ENCODE measurements at places on chromosomes 12 and 14.

- no peaks in the 10 kb centered on the region for H3K27me3 ChIP-seq
- H3K4me3 ChIP-seq, result no peak overlapping the region
- DNase-seq, result no peak
- no peaks in the 10 kb centered on the region for H3K36me3 ChIP-seq
These were observed 15.4 kb upstream of the IFI27L2 start for GRCh38 chr14:94144765-94145164.

- H3K4me1 ChIP-seq, result no peaks in the 10 kb centered on the region
- peaks cover 1% of the 10 kb centered on the region for H3K27me3 ChIP-seq
- DNase-seq, result no peak
- no peak overlapping the region for H3K27ac ChIP-seq
These were observed 9.2 kb upstream of the LBHD2 start for GRCh38 chr14:103074729-103075367.

GRCh38 chr14:56153267-56153666 is 35.1 kb downstream of the PELI2 start:
- no peak for DNase-seq
- H3K4me3 ChIP-seq, result no peak overlapping the region
- H3K36me3 ChIP-seq, result no peaks in the 10 kb centered on the region
- peaks cover 18% of the 10 kb centered on the region for H3K4me1 ChIP-seq
- H3K27ac ChIP-seq, result no peak overlapping the region

GRCh38 chr12:125280482-125281377 is 215.5 kb downstream of the AACS start:
- peaks cover 37% of the 10 kb centered on the region for H3K27me3 ChIP-seq
- DNase-seq, result no peak
- H3K27ac ChIP-seq, result no peak overlapping the region
- no peaks in the 10 kb centered on the region for H3K36me3 ChIP-seq

- H3K4me1 ChIP-seq, result peaks cover 6% of the 10 kb centered on the region
- H3K36me3 ChIP-seq, result no peaks in the 10 kb centered on the region
- H3K4me3 ChIP-seq, result no peak overlapping the region
- H3K27me3 ChIP-seq, result peaks cover 9% of the 10 kb centered on the region
- no peak overlapping the region for H3K27ac ChIP-seq
These were observed 44.3 kb upstream of the SPTLC2 start for GRCh38 chr14:77660754-77661153.

DNA sequence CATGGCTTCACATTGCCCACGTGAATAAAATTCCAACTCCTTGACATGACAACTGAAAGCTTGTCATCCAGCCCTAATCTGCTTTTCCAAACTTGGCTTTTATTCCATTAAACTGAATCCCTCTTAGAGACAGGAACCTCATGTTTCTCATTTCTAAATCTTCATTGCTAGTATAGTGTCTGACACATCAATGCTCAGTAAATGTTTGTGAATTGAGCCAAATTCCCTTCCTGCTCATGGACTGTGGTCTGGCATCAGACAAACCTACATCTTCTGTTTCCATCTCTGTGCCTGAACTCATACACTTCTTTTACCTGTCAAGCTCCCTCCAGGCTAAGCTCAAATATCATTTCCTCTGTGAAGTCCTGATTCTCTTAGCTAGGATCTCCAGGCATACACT is 4.3 kb upstream of the FKBP11 start:
- no peak overlapping the region for H3K4me3 ChIP-seq
- H3K27me3 ChIP-seq, result no peaks in the 10 kb centered on the region
- peaks cover 9% of the 10 kb centered on the region for H3K36me3 ChIP-seq
- DNase-seq, result no peak
- peaks cover 46% of the 10 kb centered on the region for H3K4me1 ChIP-seq
- peak overlapping the region; percentile 75 for H3K27ac ChIP-seq

- peak overlapping the region; percentile 91 for H3K4me3 ChIP-seq
- H3K4me1 ChIP-seq, result peaks cover 27% of the 10 kb centered on the region
- peaks cover 2% of the 10 kb centered on the region for H3K36me3 ChIP-seq
- DNase-seq, result no peak
- H3K27ac ChIP-seq, result peak overlapping the region; percentile 73
These were observed 5.5 kb downstream of the DUSP6 start for GRCh38 chr12:89346741-89347324.

- H3K27me3 ChIP-seq, result peaks cover 24% of the 10 kb centered on the region
- H3K4me3 ChIP-seq, result no peak overlapping the region
- H3K4me1 ChIP-seq, result peaks cover 4% of the 10 kb centered on the region
- H3K36me3 ChIP-seq, result no peaks in the 10 kb centered on the region
- no peak for DNase-seq
These were observed 119.4 kb downstream of the SAMD4A start for GRCh38 chr14:54686219-54686870.

DNA sequence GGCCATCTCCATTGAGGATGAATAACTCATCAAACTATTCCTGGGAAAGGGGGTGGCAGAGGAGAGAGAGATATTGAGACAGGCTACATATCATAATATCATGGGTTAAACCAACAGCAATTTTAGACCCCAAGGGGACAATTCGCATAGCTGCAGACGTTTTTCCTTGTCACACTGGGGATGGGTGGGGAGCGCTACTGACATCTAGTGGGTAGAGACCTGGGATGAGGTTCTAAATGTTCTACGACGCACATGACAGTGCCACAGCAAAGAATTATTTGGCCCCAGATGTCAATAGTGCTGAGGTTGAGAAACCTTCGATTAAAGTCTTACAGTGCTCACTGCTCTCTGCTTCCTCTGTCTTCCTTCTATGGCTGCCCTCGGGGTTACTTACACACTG is 425.6 kb downstream of the NRXN3 start:
- H3K4me3 ChIP-seq, result no peak overlapping the region
- peaks cover 37% of the 10 kb centered on the region for H3K27me3 ChIP-seq

DNA sequence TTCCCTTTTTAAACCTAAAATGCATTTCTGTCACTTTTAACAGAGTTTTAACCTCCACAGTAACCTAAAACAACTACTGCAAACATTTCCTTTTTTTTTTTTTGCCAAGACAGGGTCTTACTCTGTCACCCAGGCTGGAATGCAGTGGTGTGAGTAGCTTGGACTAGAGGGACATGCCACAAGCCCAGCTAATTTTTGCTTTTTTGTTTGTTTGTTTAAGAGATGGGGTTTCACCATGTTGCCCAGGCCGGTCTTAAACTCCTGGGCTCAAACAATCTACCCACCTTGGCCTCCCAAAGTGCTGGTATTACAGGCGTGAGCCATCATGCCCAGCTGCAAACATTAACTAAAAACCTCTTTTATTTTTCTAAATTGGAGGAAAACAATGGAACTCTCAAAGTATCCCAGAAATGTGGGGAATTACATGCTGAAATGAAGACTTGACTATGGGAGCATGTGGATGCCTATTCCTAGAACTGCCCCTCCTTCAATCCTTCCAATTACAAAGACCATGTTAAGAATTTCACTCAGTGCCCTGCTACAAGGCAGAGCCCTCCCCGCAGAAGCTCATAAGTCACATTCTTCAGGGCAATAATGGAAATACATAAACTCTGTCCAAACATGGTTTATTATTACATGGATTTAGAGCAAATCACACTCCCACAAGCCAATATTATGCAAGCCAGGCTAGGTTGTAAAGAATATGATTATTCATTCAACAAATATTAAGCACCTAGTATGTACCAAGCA is 66.9 kb downstream of the C12orf56 start:
- H3K4me1 ChIP-seq, result peaks cover under 1% of the 10 kb centered on the region
- H3K27ac ChIP-seq, result no peak overlapping the region
- H3K4me3 ChIP-seq, result no peak overlapping the region

DNA sequence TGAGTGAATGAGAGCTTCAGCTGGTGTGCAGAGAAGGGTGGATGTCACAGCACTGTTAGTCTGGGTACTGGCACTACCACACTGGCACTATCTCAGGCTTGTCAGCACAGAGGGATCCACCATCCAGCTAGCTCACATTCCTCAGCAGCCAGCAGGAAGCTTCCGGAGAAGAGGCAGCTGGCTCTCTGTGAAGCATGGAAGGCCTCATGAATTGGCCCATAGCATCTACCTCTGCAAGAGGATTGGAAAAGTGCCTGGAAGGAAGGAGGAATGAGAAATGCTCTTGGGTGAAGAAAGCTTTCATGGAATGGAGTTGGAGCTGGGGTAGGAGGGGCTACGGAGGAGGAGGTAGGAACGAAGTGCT is 9.9 kb downstream of the KRT83 start:
- peaks cover 7% of the 10 kb centered on the region for H3K36me3 ChIP-seq
- H3K4me1 ChIP-seq, result peaks cover 28% of the 10 kb centered on the region
- no peak overlapping the region for H3K4me3 ChIP-seq
- H3K27me3 ChIP-seq, result peaks cover 79% of the 10 kb centered on the region

DNA sequence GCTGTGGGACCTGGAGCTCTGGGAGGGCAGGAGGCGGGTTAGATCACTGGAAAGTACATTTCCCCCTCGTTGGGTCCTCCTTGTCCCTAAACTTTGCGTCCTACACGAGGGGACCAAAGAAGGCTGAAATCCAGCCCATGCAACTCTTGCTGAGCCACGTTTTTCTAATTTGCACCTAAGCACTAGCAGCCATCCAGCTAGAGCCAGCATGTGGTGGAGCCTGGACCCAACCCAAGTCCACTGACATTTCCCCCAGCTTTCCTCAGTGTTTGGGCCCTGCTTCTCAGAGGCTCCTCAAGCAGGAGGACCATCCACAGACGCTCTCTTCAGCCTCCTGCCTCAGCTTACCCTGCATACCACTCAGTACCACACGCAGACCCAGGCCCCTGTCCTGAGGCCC is 49.7 kb downstream of the TSPAN11 start:
- DNase-seq, result no peak
- H3K4me1 ChIP-seq, result no peaks in the 10 kb centered on the region
- no peak overlapping the region for H3K27ac ChIP-seq

GRCh38 chr14:59787045-59787674 is 83.4 kb downstream of the RTN1 start:
- H3K27ac ChIP-seq, result no peak overlapping the region
- no peaks in the 10 kb centered on the region for H3K4me1 ChIP-seq
- no peak for DNase-seq
- H3K4me3 ChIP-seq, result no peak overlapping the region
- peaks cover 34% of the 10 kb centered on the region for H3K27me3 ChIP-seq

DNA sequence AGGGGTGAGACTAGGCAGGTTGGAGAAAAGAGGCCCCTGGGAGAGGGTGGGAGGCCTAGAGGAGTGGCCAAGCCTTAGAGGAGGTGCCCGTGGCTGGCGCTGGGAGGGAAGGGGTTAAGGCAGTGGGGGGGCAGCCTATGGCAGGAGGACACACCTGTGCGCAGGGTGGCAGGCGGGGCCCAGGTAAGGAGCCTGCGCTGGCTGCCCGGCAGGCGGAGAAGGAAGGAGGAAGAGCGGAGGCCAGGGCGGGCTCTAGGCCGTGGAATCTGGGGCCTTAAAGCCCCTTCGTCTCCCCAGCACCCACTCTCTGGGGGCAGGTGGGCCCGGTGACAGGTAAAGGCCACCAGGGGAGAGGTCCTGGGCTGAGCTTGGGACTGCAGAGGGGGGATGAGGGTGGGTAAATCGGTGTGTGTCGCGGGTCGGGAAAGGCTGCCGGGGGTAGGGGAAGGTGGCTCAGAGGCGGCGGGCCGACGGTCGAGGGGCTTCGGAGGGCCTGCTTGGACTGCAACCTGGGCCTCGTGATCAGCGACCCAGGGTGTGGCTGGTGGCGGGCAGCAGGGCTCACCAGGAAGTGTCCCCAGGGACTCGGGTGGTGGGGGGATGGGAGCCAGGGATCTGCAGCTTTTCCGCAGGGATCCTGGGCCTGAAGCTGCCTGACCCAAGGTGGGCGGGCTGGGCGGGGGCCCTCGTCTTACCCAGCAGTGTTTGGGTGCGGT is 7.3 kb downstream of the PHB2 start:
- no peak for DNase-seq
- H3K27me3 ChIP-seq, result no peaks in the 10 kb centered on the region
- peak overlapping the region; percentile 98 for H3K27ac ChIP-seq
- H3K4me1 ChIP-seq, result peaks cover 44% of the 10 kb centered on the region
- H3K4me3 ChIP-seq, result peak overlapping the region; percentile 28
- peaks cover 6% of the 10 kb centered on the region for H3K36me3 ChIP-seq

DNA sequence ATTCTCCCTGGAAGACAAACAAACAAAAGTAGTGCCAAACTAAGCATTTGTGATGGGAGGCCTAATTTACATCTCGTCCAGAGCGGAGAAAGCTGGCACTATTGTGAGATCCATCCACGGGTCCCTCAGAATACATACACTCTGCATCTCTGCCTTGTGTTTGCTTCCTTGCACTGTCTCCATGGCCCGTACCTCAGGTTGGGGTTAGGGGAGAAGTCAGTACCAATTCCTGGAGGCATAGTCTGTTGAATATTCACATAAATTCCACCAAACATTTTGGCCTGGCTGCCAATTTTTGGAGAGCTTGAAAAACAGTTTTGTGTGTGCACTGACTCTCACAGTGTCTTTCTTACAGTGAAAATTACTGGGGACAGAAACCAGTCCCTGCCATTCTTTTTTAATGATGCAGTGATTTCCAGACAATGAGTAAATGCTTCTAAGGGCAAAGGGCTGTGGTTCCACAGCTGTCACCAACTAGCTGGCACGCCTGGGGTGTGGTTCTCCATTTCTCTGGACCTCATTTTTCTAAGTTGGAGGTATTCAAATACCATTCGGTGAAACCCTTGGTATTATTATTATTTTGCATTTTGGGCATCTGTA is 119.7 kb upstream of the HIF1A start:
- no peak overlapping the region for H3K4me3 ChIP-seq
- peaks cover 22% of the 10 kb centered on the region for H3K4me1 ChIP-seq
- no peak overlapping the region for H3K27ac ChIP-seq
- H3K36me3 ChIP-seq, result peaks cover 2% of the 10 kb centered on the region
- DNase-seq, result no peak
- peaks cover 5% of the 10 kb centered on the region for H3K27me3 ChIP-seq

All from T-helper 17 cell (primary cell).